Stimulated activated CD8-positive, alpha-beta memory T cell treated with anti-CD3 and anti-CD28 coated beads, Interleukin-2, amount 100 ng/mL, for 48 hours (primary cell): ENCODE measurements at places on chromosomes 2 and 18.

DNA sequence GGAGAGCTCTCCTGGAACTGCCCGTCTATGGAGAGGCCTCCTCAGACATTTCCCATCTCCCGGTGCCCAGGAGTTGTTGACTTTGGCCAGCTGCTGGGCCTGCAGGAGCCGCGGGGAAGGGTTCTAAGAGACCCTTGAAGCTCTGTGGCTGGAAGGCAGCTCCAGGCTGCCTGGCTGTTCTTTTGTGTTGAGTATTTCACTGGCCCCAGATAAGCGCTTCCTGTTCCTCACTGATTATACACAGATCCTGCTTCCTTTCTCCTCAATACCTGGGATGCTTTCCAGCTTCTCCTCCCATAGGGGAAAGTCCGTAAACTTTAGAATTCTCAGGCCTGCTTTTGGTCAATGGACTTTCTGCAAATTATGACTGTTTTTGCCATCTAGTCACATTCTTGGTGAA lies 57.8 kb downstream of the TGOLN2 start:
- DNase-seq, result no peak

DNA sequence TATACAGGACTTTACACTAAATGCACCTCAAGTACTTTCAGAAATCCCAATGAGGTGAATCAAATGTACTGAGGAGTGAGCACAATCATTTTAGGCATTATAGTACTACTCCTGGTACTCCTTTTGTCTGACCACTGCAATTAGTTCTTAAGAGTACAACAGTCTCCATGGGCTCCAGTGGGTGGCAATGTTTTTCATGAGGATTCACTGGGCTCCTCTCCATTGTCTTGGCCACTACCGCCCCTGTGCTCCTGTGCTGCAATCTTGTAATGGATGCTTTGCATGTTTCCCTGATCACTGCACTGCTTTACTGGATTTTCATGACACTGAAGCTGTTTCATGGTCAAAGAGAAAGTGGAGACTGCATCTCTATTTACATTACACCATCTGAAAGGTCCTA lies 268.5 kb upstream of the ZSWIM2 start:
- DNase-seq, result no peak

- no peak for DNase-seq
Observed at GRCh38 chr18:59172664-59173249, 33.1 kb downstream of the SEC11C start.

GRCh38 chr18:74430806-74431571 lies 26.1 kb downstream of the DIPK1C start:
- DNase-seq, result no peak

DNA sequence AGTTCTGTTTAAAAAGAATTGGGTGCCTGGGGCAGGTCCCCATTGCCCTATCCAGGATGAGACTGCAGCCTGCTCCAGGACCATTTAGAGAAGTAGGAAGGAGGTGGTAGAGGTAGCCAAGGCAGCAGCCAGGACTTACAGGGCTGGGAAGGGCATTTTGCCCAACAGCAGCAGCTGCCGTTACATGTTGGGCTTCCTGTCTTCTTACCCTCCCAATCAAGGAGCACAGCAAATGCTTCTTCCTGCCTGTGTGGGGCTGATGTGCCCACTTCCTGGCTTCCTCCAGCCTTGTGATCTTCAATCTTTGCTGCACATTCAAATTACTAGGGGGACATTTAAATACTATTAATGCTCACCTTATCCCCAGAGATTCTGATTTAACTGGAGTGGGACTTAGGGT lies 112.0 kb downstream of the QPCT start:
- peak; percentile 1 for DNase-seq

DNA sequence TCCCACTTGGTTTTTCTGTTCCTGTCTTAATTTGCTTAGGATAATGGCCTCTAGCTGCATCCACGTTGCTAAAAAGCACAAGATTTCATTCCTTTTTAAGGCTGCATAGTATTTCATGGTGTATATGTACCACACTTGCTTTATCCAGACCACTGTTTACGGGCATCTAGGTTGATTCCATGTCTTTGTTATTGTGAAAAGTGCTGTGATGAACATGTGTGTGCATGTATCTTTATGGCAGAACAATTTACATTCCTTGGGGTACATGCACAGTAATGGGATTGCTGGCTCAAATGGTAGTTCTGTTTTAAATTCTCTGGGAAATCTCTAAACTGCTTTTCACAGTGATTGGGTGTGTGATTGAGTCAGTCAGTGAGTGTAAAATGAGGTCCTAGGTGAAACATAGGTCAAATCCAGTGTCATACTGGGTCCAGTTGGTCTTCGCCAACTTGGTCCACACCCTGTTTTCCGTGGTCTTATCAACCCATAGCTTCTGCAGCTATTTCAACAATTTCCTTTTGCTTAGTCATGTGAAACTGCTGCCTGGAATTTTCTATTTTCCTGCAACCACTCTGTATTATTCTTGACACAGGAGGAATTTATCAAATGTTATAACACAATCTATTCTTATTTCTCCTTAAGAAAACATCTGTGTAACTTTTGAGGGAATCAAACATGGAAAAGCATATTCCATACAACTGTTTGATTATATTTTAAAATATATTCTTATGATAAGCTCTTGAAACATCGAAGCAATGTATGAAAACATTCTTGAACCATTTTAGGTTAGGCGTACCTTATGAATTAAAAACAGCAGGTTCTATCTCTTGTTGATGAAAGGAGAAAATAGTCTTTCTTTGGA lies 82.9 kb downstream of the ADCYAP1 start:
- DNase-seq, result no peak
